ENCODE measurements at places on chromosomes 3 and 15.

DNA sequence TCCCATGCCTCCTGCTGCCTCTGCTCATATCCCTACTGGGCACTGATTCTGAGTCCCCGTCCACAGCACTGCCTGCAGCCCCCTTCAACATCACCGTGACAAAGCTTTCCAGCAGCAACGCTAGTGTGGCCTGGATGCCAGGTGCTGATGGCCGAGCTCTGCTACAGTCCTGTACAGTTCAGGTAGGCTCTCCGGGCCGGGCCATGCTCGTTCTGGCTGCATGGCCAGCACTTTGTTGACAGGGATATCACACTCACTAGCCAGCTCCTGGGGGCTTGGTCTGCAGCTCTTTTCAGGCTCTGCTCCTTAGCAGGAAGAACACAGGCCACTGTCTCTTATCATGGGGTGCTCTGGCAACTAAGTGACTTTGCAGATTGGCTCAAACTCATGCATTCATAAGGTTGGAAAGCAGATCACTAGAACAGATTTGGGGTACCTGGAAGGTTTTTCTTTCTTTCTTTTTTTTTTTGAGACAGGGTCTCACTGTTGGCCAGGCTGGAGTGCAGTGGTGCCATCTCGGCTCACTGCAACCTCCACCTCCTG is 6.0 kb downstream of the TYRO3 start:
- no peak for DNase-seq

GRCh38 chr3:58167431-58168351 is 43.1 kb downstream of the DNASE1L3 start:
- DNase-seq, result peak; percentile 44

- DNase-seq, result no peak
These were observed 17.8 kb downstream of the MAPKBP1 start for GRCh38 chr15:41792000-41792637.

- no peak for DNase-seq
These were observed 20.1 kb downstream of the CCDC13 start for GRCh38 chr3:42752961-42753360.

GRCh38 chr3:129867506-129868124 is 25.9 kb downstream of the TMCC1 start:
- no peak for DNase-seq

Measured in DMS53 (cell line).